ENCODE measurements at places on chromosomes 6 and 20.

- DNase-seq: peak; percentile 75
These were observed 774 bp downstream of the PLEKHG1 start for GRCh38 chr6:150600301-150601017.

DNA sequence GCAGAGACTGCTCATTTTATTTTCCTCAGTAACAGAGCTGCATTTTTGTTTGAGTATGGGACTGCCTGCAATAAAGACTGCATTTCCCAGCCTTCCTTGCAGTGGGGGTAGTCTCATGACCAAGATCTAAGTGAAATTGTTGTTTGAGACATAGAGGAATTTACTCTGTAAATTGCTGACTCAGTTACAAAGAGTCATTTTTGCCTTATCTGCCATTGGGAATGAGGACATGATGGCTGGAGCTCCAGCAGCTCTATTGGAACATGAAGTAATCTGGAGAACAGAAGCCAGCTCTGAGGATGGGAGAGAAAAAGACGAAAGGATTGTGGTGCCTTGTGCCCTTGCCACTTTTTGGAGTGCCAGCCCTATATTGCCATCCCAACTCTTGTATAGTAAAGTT is 2.1 kb upstream of the CST11 start:
- no peak for DNase-seq

DNA sequence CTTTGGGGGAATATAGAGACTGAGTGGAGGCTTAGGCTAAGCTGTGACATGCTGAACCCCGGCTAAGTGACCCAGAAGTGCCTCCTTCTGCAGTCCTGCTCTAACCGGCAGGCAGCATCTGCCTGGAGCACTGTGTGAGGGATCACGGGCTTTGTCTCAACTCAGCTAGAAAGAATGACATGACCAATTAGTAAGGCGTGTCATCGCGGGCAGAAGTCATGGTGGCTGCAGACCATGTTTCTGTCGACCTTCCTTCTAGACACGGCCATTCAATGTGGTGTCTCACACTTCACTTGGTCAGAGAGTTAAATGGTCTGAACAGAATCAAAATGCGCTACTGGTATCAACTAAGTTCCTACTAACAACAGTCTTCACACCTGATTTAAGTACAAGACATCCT is 35.0 kb downstream of the HUS1B start:
- no peak for DNase-seq

GRCh38 chr20:43408848-43409576 is 48.7 kb upstream of the SRSF6 start:
- DNase-seq: peak; percentile 45

- no peak for DNase-seq
These were observed 15.9 kb upstream of the KCNK16 start for GRCh38 chr6:39338397-39338796.

GRCh38 chr6:1144842-1145767 is 166.8 kb upstream of the FOXQ1 start:
- DNase-seq: no peak

- no peak for DNase-seq
These were observed 72.3 kb downstream of the SNX5 start for GRCh38 chr20:17896193-17896723.

- DNase-seq: peak; percentile 37
These were observed 119.0 kb downstream of the RTN4IP1 start for GRCh38 chr6:106510090-106510970.

DNA sequence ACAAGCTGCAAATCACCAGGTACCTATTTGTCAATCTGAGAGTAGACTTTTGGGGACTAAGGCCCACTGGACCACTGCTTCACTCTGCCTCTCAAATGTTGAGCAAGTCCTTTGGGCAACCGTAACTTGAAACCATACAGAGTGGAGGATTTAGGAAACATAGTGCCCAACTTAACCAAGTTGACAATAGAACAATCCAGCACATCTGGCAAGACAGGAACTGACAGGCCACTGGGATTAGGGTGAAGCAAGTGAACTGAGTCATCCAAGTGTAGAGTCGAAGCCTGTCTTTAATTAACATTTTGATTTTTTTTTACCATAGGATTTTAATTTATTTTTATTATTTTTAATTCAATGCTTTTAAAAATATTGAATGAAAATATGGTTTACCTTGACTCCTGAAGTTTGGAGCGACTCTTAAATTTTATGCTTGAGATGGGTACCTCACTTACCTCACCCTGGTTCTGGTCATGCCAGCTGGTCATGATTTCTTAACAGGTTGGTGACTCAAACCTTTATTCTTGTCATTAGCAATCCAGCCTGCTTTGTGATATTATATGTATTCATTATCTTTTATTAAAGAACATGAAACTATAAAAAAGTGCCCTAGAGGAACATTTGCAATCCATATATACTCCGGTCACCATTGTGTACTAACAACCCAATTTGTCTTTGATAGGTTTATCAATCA is 312.1 kb upstream of the DEFB112 start:
- no peak for DNase-seq

DNA sequence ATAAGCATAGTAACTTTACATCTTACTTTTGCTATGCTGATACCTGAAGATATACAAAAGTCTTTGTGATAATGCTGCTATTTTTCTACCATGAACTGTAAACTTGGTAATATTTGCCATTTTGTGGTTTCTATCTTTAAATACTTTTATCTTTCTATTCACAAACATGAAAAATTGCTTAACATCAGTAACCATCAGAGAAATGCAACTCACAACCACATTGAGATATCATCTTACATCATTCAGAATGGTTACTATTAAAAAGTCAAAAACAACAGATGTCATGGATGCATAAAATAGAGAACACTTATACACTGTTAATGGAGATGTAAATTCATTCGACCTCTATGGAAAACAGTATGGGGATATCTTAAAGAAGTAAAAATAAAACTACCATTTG is 112.0 kb downstream of the TRDN start:
- DNase-seq: no peak

GRCh38 chr6:150352321-150353296 is 16.2 kb upstream of the IYD start:
- DNase-seq: no peak

GRCh38 chr20:18985551-18985950 is 172.0 kb downstream of the SCP2D1 start:
- DNase-seq: no peak

DNA sequence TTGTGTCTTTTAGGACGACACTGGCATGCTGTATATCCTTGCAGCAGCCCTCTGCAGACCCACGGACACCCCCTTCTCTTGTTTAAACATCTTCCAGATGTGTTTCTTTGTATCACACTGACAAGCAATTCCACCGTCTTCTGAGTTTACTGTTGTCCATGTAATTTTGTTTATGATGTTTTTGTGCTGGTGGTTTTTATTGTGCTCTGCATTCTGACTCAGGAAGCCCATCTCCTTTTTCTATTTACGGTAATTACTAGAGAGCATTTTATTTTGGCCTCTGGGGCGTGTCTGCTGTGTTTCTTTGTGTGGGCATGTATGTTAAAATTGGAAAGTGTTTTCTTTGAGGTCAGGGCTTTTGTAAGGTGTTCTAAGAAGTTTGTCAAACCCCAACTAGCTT is 111.9 kb downstream of the JARID2 start:
- DNase-seq: no peak

- DNase-seq: no peak
These were observed 57.7 kb downstream of the PPP1R14C start for GRCh38 chr6:150200428-150201100.

- DNase-seq: peak; percentile 5
These were observed 273.2 kb downstream of the HIVEP2 start for GRCh38 chr6:142671791-142672190.

DNA sequence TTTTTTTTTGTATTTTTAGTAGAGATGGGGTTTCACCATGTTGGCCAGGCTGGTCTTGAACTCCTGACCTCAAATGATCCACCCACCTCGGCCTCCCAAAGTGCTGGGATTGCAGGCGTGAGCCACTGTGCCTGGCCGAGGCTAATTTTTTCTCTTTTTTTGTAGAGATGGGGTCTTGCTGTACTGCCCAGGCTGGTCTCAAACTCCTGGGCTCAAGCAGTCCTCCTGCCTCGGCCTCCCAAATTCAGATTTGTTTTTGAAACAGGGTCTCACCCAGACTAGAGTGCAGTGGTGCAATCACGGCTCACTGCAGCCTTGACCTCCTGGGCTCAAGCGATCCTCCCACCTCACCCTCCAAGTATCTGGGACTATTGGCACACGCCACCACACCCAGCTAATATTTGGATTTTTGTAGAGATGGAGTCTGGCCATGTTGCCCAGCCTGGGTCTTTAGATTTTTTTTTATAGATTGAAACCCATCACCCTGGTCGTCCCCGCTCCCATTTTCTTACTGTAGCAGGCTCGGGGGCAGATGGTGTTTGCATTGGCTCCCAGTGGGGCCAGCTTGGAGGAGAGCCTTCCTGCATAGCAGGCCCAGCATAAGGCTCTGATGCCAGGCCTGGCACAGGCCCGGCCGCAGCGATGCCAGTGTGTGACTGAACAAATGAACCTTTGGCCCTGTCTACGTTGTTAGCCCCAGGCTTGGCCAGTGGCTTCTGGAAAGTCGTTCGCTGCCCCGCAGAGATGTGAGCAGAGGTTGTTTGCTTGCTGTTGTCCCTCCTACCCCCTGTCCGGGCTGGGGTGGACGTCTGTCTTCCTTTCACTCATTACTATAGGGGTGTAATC is 4.3 kb upstream of the MTG2 start:
- DNase-seq: no peak
